Liver (tissue), 10 donors: ENCODE measurements at places on chromosomes 1 and 21.

- DNase-seq = peak; percentile 91
Observed at GRCh38 chr1:3746830-3747521, 5.3 kb upstream of the CCDC27 start.

- no peak for DNase-seq
Observed at GRCh38 chr1:30291526-30291925, 431.9 kb downstream of the MATN1 start.

GRCh38 chr21:39669485-39669884 is 56.7 kb downstream of the B3GALT5 start:
- no peak for DNase-seq

DNA sequence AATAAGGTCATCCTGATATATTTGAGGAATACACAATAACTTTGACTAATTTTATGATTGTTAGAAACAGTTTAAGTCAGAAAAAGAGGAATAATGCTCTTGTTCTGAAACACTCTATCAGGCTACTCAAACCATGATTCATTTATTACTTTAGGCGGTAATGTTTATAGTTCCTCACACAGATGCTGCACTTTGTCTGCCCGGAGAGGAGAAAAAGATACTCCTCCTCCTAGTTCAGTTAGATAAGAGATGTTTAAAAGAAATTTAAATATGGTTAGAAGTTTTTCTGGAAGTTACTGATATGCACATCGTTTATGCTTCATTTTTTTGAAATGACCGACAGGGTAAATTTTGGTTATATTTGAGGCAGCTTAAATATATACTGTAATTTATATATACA is 103.0 kb downstream of the ZMYM4 start:
- no peak for DNase-seq

GRCh38 chr1:201880928-201881571 is 7.6 kb upstream of the SHISA4 start:
- no peak for DNase-seq

DNA sequence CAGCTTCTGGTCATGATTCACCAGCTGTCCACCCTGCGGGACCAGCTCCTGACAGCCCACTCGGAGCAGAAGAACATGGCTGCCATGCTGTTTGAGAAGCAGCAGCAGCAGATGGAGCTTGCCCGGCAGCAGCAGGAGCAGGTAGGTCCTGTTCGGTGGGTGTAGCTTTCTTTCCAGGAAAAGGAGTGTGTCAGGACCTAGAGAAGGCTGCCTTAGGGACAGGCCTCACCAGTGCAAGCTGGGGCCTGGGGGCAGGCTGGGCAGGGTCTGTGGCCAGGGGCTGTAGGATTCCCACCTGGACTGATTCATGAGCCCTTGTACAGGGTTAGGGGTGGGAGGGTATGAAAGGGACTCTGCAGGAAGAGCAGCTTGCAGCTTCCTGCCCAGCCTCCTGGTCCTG is 35.3 kb downstream of the ETNK2 start:
- no peak for DNase-seq

GRCh38 chr1:87402241-87403002 is 73.7 kb downstream of the LMO4 start:
- no peak for DNase-seq

DNA sequence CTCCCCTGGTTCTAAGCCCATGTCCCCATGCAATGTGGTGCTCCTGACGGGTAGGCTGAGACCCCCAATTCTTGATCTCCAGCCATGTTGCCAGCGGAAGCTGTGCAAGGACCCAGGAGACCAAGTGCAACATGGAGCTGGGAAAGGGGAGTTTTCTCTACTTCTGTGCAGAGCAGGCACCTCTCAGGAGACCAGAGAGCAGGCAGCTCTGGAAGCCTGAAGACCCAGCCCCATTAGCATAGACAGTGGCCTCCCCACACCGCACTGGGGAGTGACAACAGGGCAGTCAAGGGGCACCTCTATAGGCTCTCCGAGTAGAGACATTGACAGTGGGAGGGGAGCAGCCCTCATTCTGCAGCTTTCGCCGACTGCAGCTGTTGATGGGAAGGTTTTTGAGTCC is 410.2 kb downstream of the MATN1 start:
- DNase-seq = peak; percentile 16

- no peak for DNase-seq
Observed at GRCh38 chr1:86646256-86646655, 58.1 kb upstream of the SH3GLB1 start.

DNA sequence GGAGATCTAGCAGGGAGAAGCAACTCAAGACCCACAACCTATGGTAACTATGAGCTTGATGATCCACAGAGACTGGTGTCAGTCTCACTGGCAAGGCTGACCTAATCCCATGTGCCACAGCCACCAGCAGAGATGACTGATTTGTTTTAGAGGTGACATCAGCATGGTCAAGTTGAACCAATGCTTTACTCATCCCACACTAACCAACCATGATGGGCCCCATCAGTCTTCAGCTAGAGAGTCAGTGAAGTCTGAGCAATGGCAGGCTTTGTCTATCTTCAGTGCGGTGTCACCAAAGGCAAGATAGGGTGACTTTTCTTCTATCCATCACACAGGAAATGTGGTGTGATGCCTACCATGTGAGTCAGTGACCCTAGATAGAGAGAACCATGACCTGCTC is 1470.7 kb downstream of the NCAM2 start:
- DNase-seq = no peak

DNA sequence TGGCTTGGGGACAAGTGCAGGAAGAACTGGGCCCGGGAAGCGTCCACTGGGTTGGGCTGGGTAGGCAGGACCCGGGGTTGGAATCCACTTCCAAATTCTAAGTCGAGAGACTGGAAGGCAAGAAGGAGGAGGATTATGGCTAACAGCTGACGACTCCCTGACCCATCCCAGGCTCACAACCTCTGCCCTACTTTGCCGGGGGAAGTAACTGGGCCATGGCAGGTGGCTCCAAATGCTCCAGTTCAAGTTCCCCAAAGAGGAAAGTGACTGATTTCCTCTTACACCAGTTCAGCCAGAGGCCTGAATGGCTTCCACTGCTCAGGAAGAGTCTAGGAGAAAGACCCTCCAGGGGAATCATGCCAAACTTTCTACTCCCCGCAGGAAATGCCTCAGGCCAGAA is 11.4 kb downstream of the EMC1 start:
- DNase-seq = no peak

GRCh38 chr1:21550866-21551475 is 41.7 kb downstream of the ALPL start:
- no peak for DNase-seq

DNA sequence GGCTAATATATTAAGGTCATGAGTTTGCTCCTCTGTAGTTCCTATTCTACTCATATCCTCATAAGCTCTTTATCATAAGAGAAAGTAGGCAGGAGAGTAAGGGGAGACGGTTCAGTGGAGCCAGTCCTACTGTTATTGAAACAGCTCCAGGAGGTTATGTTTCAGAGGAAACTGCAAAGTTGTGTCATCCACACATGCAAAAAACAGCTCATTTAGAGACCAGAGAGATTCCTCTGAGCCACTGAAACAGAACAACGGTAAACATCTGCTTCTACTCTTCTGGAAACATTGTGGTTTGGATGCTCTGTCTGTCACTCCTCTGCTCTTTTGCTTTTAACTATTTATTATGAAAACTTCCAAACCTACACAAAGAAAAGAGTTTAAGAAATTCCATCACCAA is 66.3 kb upstream of the PPP2R5A start:
- DNase-seq = no peak

GRCh38 chr1:41327383-41327999 is 33.7 kb upstream of the FOXO6 start:
- no peak for DNase-seq

GRCh38 chr1:223670458-223671159 is 5.1 kb upstream of the CAPN8 start:
- DNase-seq = no peak

DNA sequence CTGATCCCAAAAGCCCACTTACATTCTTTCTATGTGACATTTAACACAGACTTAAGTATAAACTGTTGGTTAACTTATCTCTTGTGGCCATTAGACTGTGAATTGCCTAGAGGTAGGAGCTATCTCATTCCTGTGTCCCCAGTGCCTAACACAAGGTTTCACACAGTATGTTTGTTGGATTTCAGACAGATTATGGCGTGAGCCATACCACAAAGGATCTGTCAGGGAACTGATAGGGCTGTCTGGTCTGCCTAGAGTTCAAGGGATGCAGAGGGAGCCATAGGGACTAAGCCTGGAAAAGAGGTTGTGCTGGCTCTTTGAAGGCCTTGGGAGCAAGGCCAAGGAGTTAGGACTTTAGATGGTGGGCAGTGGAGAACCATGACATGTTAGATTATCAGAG is 40.0 kb downstream of the MEF2D start:
- DNase-seq = no peak

- DNase-seq = no peak
Observed at GRCh38 chr21:28979092-28979491, 13.6 kb downstream of the LTN1 start.

GRCh38 chr1:248243204-248243603 is 12.0 kb downstream of the OR2M4 start:
- no peak for DNase-seq

- no peak for DNase-seq
Observed at GRCh38 chr1:46043458-46044017, 88.9 kb downstream of the PIK3R3 start.

GRCh38 chr1:209593747-209594146 is 10.2 kb downstream of the CAMK1G start:
- DNase-seq = no peak

DNA sequence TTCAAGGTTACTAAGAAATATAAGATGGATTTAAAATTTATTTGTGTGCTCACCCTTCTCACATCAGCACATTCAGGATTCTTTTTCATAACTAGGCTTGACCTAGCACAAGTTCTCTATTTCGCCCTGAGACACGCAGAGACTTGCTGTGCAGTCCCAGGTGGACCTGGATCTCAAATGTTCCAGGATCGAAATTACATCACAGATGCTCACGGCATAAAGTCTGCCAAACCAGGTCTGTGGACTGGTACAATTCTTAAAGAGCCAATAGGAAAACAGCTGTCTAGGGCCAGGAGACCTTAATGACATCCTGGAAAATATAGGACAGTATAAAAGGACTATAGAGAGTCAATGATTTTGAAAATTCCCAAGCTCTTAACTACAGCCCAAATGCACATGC is 2.2 kb downstream of the PGBD5 start:
- no peak for DNase-seq

DNA sequence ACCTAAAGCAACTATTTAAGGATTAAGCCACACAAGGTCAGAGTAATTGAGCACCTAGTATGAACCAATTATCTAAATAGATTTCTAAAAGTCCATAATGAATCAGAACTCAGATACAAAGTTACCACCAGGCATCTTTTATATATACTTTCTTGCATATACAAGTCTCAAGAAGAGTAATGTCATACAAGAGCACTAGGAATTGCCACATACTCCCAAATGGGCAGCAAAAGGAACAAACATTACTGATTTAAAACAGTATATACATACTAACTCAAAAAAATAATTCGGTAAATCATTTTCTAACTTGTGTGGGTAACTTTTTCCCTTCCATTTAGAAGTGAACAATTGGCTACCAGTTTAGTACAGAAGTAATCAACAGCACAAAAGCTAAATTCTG is 22.1 kb downstream of the SERBP1 start:
- no peak for DNase-seq

DNA sequence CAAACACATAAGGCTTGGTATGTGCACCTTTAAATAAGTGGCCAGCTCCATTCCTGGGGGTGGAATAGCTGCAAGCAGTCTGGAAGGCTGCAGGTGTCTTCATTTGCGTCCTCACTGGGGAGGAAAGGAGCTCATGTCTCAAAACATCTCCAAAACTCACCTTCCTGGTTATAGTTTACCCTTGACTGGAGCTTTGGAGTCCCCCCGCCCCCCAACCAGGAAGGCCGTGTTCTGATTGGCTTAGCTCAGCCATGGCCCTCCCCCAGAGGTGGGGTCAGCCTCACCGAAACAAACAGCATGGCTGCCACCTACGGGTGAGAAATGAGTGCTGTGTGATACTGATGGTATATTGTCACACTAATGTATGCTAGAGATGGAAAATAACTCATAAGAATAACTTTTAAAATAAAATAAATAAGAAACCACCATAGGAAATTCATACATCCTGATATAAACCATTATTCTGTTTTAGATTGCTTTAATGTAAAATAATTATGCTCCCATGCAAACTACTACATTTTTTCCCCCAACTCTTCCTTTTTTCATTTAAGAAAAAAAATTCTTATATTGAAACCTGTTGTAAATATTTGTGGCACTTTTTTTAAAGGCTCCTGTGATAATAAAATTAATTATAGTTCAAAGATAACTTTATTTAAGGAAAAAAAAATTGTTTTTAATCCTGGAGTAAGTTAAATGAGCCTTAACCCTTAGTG is 90.8 kb downstream of the ZP4 start:
- peak; percentile 54 for DNase-seq

DNA sequence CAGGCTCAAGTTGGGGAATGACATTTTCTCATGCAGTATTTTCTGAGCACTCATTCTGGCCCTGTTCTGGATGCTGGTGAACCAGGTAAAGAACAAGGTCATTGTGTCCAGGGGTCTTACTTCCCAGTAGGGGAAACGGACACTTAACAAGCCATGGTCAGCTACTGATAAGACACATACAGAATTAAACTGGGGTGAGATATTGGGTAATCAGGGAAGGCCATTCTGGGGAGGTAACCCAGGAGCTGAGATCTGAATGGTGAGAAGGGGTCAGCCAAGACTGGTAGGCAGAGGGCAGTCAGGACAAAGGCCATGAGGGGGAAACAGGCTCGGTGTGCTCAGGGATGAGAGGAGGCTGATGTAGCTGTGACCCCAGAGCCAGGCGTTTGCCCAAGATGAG is 45.8 kb downstream of the RPS6KA1 start:
- no peak for DNase-seq

DNA sequence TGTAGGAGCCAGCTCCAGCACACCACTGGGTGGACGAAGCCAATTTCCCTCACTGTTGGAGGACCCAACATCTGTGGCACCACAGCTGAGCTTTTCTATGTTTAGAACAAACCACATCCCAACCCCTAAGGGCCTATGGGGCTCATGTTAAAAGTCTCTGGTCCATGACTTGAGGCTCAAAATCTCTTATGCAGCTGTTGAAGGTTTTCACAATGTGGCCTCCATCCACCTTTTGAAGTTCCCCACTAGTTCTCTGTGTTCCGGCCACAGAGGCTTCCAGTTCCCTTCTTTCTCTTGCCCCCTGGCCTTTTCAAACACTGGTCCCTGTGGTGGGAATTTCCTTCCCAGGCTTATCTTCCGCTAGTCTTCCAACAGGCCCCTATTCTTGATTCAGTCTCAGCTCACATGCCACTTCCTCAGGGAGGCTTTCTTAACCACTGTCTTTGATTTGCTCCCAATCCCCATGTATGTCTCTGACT is 3.9 kb upstream of the IFNLR1 start:
- DNase-seq = no peak

GRCh38 chr1:46458846-46459245 is 30.8 kb upstream of the DMBX1 start:
- DNase-seq = no peak

DNA sequence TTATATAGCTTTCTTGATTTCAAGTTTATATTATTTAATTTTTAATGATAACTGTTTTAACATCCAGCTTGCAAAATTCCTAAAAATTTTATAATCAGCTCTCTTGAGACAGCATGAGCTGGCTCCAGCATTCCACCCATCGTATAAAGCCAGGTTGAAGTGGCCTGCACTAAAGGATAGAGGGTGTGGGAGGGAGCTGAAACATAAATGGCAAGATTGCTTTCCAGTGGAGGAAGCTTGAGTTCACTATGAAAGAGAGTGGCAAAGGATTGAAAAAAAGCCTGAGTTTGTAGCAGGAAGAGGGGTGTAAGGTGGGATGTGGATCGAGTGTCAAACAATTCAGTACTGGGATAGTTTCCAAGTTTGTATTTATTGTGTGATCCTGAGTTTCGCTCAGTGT is 48.5 kb upstream of the ZNF644 start:
- no peak for DNase-seq

- DNase-seq = peak; percentile 70
Observed at GRCh38 chr1:14915356-14916054, 238.0 kb upstream of the TMEM51 start.

GRCh38 chr1:23122023-23122748 is 46.5 kb downstream of the LUZP1 start:
- no peak for DNase-seq
